NCI-H2081 (cell line): ENCODE measurements at places on chromosomes 13 and 19.

- DNase-seq, result no peak
These were observed 16.2 kb downstream of the ZNF331 start for GRCh38 chr19:53553865-53554791.

- no peak for DNase-seq
These were observed 2.4 kb downstream of the AURKC start for GRCh38 chr19:57233207-57233606.

DNA sequence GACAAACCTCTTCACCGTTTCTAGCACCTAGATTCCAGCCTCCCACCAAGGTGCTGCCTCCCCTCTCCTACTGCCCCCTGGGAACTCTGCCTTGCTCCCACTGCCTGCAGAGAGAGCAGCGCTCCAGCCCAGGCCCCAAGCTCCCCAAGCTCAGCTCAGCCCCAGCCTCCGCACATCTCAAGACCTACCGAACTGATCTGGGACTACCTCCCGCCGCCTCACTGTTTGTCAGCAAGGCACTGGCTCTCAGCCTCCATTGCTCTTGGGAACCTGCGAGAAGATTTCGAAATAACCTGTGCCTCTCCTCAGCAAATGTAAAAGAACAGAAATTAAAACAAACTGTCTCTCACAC is 92.4 kb upstream of the GPR183 start:
- DNase-seq, result no peak

DNA sequence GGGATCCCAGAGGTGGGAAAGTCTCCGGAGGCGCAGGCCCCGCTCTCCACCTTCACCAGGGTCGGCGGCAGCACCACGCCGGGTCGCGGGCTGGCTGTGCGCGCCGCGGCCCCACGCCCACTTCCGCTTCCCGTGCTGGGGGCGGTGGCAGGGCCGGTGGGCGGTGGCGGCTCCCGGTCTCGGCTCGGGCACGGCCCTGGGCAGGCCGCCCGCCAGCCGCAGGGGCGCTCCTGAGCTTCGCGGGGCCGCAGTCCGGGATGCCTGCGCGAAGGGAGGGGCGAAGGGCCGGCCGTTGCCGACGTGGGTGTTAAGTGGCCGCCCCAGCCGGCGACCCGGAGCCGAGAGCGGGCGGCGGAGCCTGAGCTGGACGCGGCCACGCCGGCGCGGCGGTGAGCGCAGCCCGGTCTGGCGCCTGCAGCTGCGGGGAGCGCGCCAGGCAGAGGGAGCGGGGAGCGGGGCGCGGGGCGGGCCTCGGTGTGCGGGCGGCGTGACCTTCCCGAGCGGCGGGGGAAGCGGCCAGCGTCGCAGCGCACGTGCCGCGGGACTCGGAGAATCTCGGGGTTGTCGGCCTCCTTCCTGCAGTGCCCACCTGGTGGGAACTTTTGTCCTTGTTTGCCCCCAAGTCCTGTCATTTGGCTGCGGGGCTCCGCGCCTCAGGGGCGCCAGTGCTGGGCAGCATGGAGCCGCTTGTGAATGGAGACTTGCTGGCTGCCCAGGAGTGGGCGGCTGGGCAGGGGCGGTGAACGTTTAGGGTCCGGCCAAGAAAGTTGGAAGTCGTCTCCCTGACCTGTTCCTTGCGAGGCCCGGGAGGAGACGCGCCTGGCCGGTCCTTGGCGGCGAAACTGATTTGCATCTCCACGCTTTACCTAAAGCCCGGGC is at the start of gene SLC25A15:
Gene SLC25A15 (plus strand): TSS at position 337 of the 879 bp plus-strand sequence. CDS start 3,616 bp downstream, outside the sequence.
- DNase-seq, result peak; percentile 73

GRCh38 chr13:50426927-50427326 is 411.7 kb downstream of the KCNRG start:
- DNase-seq, result peak; percentile 6

DNA sequence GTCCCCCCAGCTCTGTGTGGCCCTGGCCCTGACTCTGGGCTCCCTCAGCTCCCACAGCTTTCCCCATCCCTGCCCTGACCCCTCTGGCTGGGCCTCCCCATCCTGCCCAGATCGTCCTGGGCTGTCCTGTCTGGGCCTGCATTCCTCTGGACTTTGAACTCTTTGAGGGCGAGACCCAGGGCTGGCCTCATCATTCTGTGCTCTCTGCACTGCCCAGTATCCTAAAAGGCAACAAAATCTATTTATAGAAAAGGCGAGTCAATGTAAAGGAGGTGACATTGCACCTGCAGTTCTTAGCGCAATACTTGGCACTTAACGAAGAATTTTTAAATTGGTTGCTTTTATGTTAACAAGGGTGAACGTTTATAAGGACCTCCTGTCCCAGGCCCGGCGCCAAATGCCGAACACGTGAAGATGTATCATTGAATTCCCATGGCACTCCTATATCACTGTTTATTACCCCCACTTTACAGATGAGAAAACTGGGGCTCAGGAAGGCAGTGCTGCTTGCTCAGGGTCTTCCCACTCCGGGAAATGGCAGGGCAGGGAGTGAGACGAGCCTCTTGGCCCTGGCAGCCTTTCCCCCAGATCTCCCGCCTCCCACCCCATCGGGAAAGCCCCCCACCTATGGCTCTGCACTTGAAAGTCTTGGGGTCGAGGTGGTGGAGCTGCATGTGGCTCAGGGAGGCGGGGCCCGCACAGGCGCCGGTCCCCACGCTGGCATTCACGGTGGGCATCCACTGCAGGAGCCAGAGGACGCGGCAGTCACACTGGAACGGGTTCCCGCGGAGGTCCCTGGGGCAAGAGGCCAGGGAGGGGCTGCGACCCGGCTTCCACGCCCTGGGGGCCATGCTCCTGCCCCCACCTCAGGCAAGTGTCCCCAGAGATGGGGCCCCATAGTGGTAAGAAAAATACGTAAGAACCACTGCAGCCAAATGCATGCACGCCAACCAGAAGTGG is 3.8 kb downstream of the LGI4 start:
- no peak for DNase-seq

DNA sequence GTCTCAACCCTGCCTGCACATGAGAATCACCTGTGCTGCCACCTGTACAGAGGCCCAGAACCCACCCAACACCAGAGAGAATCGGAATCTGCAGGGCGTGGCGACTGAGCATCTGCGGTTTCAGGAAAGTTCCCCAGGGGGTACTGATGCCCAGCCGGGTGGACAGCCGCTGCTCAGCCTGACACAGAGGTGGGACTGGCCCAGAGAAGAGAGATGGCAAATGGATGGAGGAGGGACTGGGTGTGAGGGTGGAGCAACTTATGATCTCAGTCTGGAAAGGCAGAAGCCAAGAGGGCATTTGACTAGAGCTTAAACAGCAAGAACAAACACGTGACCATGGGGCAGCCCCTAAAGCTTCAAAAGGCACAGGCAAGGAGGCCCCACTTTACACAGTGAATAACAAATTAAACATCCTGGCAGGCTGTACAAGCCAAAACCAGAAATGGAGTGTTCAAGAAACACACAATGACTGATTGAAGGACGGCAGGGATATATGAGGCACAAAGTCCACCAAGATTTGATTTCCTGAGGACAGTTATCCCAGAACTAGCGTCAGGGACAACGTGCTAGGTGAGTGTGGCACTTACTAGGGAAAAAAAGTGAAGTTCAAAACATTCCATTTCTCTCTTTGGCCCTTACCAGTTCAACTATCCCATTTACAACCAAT is 3.1 kb downstream of the RANBP3 start:
- no peak for DNase-seq

GRCh38 chr13:64718116-64718515 is 2512.0 kb downstream of the PCDH9 start:
- no peak for DNase-seq

GRCh38 chr13:96379967-96380366 is 290.1 kb downstream of the HS6ST3 start:
- no peak for DNase-seq

- DNase-seq, result no peak
These were observed 6.7 kb downstream of the ZNF793 start for GRCh38 chr19:37513397-37513796.

GRCh38 chr19:10105509-10106099 is 558 bp upstream of the PPAN start:
- DNase-seq, result no peak

- peak; percentile 64 for DNase-seq
These were observed 31.4 kb downstream of the NFIX start for GRCh38 chr19:13026462-13027370.

GRCh38 chr13:94239135-94239534 is 240.3 kb downstream of the DCT start:
- no peak for DNase-seq

GRCh38 chr13:93243375-93244063 is 16.9 kb downstream of the GPC6 start:
- no peak for DNase-seq

DNA sequence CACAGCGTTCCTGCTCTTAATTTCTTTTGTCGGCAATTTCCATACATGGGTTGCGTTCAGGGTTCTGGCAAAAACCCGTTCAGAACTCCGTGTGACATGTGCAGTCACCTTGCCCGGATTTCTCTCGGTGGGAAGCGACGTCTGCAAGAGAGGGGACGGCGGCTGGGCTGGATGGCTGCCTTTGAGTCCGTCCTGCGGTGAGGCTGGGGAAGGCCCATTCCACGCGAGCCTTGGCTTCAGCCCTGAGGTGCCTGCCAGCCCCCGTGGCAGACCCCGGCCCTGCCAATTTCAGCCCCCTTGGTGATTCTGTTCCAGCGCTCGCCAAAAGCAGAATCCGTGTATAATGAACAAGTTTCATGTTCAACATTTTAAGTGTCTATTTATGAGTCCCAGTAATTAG is 72.6 kb upstream of the TSHZ3 start:
- no peak for DNase-seq

GRCh38 chr13:52664272-52664671 is 11.6 kb downstream of the SUGT1 start:
- no peak for DNase-seq

DNA sequence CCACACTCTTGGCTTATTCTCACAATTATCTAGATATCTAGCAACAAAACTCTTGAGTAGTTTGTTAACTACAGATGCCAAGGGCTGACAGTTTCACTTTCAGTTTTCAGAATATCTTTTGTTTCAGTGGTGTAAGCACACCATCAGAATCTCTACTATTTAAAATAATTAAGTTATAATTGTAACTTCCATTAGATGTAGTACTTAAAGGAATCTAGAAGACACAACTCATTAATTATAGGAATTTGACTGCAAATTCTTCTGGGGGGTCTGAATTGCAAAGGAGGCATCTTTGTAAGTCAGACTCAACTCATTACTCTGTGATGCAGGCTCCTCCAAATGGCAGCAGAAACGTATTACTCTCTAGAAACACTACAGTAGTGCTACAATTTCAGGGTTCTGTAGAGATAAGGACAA is 44.9 kb upstream of the USPL1 start:
- no peak for DNase-seq

- DNase-seq, result no peak
These were observed 3.9 kb upstream of the PRX start for GRCh38 chr19:40416918-40417642.

GRCh38 chr13:21233086-21233485 is 56.6 kb downstream of the MRPL57 start:
- DNase-seq, result no peak
